KBM-7 (cell line): ENCODE measurements at places on chromosomes 16 and 17.

GRCh38 chr16:87098976-87099720 is 218.0 kb downstream of the C16orf95 start:
- DNase-seq, result no peak

GRCh38 chr16:74862743-74863244 is 88.2 kb upstream of the FA2H start:
- peak; percentile 65 for DNase-seq

- DNase-seq, result no peak
Measured at GRCh38 chr16:66574081-66574480, 5.2 kb upstream of the CMTM2 start.

DNA sequence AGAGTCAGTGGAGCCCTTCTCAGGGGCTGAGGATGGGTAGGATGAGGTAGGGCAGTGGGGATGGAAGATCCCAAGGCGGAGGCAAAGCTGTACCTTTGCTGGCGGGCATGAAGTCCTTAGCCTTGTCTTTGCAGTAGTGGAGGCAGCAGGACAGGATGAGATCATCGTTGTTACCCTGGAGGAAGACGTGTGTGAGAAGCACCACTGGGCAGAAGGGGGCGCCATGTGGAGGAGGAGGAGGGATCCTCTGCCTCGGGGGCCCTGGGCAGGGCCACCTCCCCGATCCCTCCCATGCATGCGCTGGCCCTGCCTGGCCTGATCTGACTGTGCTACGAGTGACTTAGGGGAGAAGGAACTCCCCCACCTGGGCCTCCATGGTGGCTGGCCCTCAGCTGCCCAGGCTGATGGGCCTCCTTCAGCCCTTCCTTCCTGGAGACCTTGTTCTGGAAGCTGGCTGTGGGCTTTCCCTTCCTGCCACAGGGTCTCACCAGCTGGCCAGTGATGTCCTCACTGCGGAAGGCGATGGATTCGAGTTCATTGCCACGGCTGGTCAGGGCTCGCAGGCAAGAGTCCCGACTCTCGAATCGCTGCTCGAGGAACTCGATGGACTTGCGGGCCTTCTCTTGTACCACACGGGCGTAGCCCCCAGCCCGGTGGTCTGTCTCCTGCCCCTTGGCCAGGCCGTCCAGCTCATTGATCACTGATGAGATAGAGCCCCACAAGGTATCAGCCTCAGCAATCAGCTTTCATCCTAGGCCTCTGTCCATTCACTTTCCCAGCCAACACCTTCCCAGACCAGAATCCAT is 10.3 kb downstream of the HIC1 start:
- DNase-seq, result peak; percentile 75

DNA sequence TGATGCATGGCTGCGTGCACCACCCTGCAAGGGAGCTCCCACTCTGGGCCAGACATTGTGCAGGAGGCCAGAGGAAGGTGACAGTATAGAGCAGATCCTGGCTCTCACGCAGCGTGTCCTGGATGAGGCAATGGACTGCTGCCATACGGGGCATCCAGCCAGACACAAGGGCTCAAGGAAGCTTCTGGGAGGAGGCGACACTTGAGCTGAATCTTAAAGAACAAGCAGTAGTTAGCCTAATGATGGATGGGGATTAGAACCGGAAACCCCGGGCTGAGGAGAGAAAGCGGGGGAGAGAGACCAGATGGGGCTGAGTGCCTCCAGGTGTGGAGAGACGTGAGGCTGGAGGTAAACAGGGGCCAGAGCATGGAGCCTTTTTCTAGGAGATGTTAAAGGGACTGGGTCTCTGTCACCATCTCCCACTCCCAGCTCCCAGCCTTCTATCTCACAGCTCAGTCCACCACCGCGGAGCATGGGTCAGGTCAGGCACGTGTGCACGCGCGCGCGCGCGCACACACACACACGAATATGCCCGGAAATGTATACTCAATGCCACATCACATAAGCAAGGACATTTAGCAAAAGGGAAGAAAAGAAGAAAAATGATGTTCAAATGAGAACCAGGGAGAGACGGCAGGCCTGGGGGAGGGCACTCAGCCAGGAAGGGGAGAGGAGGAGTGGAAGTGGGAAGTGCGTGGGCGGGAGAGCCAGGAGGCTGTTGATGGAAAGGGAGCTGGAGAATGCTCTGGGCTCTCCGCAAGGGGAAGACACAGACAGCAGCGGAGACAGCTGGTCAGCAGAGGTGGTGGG is 46.3 kb downstream of the CCDC42 start:
- DNase-seq, result peak; percentile 37

GRCh38 chr17:27565874-27566670 is 64.9 kb upstream of the LGALS9 start:
- DNase-seq, result no peak

GRCh38 chr17:44473367-44473766 is 29.8 kb downstream of the GPATCH8 start:
- DNase-seq, result no peak

- no peak for DNase-seq
Measured at GRCh38 chr16:83044589-83044988, 417.8 kb downstream of the CDH13 start.

DNA sequence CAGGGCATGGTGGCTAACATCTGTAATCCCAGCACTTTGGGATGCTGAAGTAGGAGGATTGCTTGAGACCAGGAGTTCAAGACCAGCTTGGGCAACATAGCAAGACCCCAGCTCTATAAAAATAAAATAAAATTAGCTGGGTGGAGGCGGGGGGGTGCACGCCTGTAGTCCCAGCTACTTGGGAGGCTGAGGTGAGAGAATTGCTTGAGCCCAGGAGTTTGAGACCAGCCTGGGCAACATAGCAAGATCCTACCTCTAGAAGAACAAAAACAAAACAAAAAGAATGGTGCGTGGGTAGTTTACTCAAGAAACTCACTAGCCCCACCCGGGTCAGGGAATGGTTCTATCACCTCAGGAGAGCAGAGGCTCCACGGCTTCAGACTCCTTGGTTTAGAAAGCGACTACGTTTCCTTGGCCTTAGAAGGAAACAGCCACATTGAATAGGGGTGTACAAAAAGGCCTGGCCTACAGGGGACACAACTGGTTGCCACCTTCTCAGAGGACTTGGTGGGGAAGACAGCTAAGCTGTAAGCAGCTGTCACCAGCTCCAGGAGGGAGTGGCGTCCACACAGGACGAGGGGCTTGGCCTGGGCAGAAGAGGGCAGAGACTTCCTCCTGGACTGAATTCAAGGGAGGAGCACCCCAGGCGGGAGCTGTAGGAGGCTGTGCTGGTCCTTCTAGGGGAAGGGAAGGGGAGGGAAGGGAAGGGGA is 716 bp downstream of the TK1 start:
- DNase-seq, result peak; percentile 60

DNA sequence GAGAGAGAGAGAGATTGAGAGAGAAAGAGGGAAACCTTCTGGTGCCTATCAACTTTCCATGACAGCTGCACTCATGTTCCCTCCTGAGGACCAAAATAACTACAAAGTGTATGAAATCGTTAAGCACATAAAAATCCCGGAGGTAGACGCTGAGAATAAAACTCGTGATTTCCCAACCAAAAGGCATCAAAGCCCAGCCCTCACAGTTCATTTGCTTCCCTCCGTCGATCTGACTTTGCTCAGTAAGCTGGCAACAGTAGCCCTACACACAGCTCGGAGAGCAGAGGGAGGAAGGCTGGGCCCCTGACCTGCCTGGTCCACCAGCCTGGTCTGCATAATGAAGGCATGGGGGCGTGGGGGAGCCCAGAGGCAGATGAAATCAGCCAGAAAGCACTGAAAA is 273.9 kb upstream of the ZFHX3 start:
- DNase-seq, result no peak

DNA sequence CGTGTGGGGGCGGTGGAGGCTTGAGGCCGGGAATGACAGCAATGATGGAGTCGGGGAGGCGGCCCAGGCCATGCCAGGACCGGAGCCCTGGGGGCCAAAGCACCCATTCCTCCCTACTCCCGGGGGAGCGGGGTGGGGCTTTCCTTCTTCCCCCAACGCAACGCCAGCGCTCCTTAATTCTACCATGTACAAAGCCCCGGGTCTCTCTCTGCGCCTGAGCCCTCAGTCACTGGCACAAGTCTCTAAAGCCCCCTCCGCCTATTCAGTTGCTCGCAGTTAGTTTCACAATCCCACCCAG is 245 bp upstream of the RNF227 start:
- DNase-seq, result no peak

- no peak for DNase-seq
Measured at GRCh38 chr17:45022655-45023339, 28.6 kb downstream of the DCAKD start.

GRCh38 chr16:25812215-25812614 is 120.5 kb downstream of the HS3ST4 start:
- DNase-seq, result no peak

- no peak for DNase-seq
Measured at GRCh38 chr16:21584817-21585216, 14.6 kb upstream of the METTL9 start.

DNA sequence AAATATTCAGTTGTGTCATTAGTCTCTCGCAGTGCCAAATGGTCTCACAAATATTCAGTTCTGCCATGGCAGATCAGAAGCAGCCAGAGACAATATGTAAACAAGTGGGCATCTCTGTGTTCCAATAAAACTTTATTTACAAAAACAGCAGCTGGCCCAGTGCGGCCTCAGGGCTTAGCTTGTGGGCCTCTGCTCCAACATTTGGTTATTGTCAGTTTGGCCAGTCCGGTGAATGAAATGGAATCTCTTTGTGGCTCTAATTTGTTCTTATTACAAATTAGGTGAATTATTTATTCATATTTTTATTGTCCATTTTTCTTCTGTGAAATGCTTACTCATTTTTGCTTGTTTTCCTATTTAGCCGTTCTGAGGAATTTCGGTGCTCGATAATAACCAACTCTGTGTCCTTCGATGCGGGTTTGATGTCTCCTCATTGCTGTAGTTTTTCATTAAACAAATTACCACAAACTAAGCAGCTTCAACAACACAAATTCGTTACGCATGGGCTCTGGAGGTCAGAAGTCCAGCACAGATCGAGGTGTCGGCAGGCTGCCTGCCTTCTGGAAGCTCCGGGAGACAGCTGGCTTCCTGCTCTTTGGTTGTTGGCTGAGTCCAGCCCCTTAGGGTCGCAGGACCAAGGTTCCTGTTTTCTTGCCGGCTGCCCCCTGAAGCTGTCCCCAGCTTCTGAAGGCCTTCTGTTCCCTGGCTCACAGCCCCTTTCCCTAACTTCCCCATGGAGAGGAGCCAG is 4.1 kb upstream of the SLC38A10 start:
- no peak for DNase-seq

DNA sequence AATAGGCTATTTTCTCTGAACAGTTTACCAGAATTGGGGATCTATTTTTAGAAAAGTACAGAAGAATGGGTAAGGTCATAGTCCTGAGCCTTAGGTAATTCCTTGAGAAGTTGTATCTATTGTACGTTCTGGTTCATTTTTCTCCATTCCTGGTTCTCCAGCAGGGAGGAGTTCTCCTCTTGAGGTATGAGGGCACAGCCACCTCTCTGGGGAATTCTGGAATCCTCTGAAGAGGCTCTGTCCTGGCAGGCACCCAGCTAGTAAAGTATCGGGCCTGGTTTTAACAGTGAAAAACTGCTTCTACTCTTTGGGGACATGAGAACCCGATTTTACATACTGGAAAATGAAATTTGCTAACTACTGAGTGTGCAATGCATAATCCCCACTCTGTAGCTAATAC is 19.6 kb upstream of the PMFBP1 start:
- no peak for DNase-seq

- no peak for DNase-seq
Measured at GRCh38 chr16:55082591-55082976, 151.9 kb downstream of the IRX5 start.

GRCh38 chr17:14351493-14351892 is 50.6 kb downstream of the HS3ST3B1 start:
- peak; percentile 14 for DNase-seq

DNA sequence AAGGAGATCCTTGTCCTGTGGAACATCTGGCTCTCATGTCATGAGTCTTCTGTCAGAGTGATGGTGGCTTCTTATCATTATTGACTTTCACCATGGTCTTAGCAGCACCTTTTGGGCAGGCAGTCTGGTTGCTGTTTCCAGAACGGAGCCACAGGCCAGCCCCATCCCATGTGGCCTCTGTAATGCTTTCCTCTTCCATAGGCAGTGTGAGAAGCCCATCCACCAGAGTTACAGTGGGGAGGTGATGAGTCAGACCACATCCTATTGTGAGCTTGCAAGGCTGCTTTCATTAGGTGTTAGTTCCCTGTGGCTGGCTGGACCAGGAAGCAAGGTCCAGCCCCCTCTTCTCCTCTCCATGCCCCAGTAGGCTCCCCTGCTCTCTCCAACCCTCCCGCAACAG is 30.8 kb upstream of the SPACA3 start:
- DNase-seq, result no peak

- no peak for DNase-seq
Measured at GRCh38 chr17:50533720-50534148, 1.2 kb downstream of the EPN3 start.

DNA sequence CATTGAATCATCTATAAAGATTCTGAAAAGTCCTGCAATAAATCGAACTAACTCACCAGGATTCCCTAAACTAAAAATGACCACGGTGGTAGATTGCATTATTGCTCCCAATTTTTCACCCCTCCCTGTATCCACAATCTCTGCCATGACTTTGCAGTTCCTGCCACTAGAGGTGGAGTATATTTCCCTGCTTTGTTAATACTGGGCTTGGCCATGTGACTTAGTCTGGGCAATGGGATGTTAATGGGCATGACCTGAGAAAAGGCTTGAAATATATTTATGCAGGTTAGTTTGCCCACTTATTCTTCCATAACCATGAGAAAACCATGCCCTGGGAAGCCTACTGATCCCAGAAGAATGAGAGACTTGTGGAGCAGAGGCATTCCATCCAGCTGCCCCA is 59.1 kb downstream of the NOG start:
- DNase-seq, result no peak

DNA sequence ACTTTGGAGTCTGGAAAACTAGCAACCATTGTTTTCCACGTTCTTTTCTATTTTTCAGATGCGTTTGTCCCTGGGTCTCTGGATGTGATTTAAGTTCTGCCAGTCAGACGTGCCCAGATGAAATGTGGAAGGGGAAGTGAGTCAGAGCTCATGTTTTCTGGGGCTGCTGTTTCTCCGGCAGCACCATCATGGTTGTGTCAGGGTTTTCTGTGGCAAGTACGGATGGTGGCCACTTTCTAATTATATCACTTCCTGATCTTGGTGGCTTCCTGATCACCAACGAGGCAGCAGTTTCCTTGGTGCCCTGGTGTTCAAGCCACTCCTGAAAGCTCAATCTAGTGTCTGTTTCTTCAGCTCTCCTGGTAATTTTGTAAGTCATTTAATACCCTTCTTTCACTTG is 31.4 kb upstream of the PMFBP1 start:
- peak; percentile 81 for DNase-seq
